Spinal cord (tissue), 10 donors: ENCODE measurements at places on chromosomes 7 and 10. TPM values are rescaled to one million over a fixed set of nuclear protein-coding genes. Genes with fewer than 3 reads are reported as not detected.

The ZC3HAV1L gene
- 10.6 TPM for total RNA-seq

DNA sequence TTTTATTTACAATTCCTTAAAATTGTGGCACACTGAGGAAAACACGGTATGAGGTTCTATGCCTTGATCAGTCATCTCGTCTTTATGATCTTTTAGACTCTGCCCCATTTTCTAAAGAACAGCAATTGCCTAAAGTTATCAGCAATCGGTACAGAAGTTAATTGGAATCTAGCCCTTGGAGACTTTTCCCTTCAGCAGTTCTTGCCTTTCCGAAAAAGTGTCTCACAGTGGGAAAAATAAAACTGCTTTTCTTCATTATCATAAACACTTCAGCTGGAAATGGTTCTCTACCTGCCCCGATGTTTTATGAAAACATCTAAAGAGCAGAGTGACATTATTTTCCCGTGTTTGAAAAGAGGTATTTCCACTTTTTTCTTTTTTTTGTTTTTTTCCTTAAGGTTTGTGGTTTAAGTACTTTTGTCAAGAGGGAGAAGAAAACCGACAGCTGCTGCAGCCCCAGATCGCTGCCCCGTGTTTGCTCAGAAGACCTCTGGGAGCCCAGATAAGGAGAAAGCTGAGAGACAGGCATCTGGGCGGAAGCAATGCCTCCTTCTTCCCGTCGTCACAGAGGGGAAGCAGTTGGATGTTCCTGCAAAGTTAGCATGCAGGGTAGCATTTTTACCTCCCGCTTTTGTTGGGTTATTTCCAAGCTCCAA is 149.7 kb downstream of the FRMD4A start:
- DNase-seq: no peak

GRCh38 chr10:117544004-117544701 is 1.6 kb downstream of the EMX2 start:
- DNase-seq: no peak

- no peak for DNase-seq
Measured at GRCh38 chr7:79454361-79454960, 994 bp upstream of the MAGI2 start.

The SPDYE1 gene
- not detected for total RNA-seq

GRCh38 chr10:94076325-94076841 is 82.7 kb downstream of the PLCE1 start:
- peak; percentile 24 for DNase-seq

GRCh38 chr7:127446842-127447241 is 54.3 kb upstream of the ZNF800 start:
- DNase-seq: no peak

- no peak for DNase-seq
Measured at GRCh38 chr7:12296051-12296570, 85.0 kb downstream of the TMEM106B start.
